ENCODE measurements at places on chromosomes 6 and 20. TPM values are rescaled to one million over a fixed set of nuclear protein-coding genes. Genes with fewer than 3 reads are reported as not detected.

HSD17B8 gene
- 35.9 TPM for polyA plus RNA-seq

TRIM10 gene
- 6.6 TPM for polyA plus RNA-seq

CAGE1 gene
- polyA plus RNA-seq = 0.03 TPM

DNA sequence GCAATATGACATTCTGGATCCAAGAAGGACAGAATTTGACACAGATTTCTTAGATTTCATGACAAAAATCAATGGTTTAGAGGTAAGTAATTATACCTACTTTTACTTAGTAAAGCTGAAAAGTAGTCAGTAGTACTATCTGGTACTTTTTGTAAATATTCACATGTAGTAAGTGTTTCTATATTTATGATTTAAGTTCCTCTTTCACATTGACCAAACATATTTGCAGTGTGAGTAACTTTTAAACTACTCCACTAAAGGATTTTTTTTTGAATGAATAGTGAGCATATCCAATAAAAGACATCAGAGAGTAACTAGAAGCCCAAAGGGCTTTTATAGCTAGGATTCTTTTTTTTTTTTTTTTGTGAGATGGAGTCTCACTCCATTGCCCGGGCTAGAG is 60.8 kb downstream of the DNAH8 start:
- no peak for DNase-seq

GRCh38 chr20:19649041-19649440 is 109.0 kb upstream of the RIN2 start:
- DNase-seq = no peak

Data from large intestine (tissue), 12 donors.